ENCODE measurements at places on chromosomes 6 and 20. TPM values are rescaled to one million over a fixed set of nuclear protein-coding genes. Genes with fewer than 3 reads are reported as not detected.

The PNPLA1 gene
- not detected for total RNA-seq

The ZNF184 gene
- 8.5 TPM for total RNA-seq

The LAMA2 gene
- total RNA-seq = 95.2 TPM

The CLDN20 gene
- not detected for total RNA-seq

The SRF gene
- 47.1 TPM for total RNA-seq

- DNase-seq = no peak
- peaks cover 10% of the 10 kb centered on the region for H3K4me1 ChIP-seq
These were observed 29.2 kb upstream of the CCN2 start for GRCh38 chr6:131980338-131980790.

- no peak overlapping the region for H3K27ac ChIP-seq
- DNase-seq = peak; percentile 28
- H3K4me3 ChIP-seq = no peak overlapping the region
- no peaks in the 10 kb centered on the region for H3K36me3 ChIP-seq
- H3K4me1 ChIP-seq = no peaks in the 10 kb centered on the region
These were observed 80.9 kb upstream of the PHACTR2 start for GRCh38 chr6:143596866-143597265.

- no peak overlapping the region for H3K27ac ChIP-seq
- no peaks in the 10 kb centered on the region for H3K36me3 ChIP-seq
- H3K4me3 ChIP-seq = no peak overlapping the region
- H3K27me3 ChIP-seq = peaks cover 25% of the 10 kb centered on the region
- no peak for DNase-seq
- no peaks in the 10 kb centered on the region for H3K4me1 ChIP-seq
These were observed 4.8 kb downstream of the SOX18 start for GRCh38 chr20:64044484-64045247.

- no peak for DNase-seq
- no peak overlapping the region for H3K4me3 ChIP-seq
- H3K4me1 ChIP-seq = no peaks in the 10 kb centered on the region
- no peak overlapping the region for H3K27ac ChIP-seq
These were observed 340.2 kb downstream of the HACE1 start for GRCh38 chr6:104519566-104519965.

GRCh38 chr6:28322661-28323060 lies 13.3 kb downstream of the ZSCAN31 start:
- no peaks in the 10 kb centered on the region for H3K36me3 ChIP-seq
- no peaks in the 10 kb centered on the region for H3K27me3 ChIP-seq
- no peak overlapping the region for H3K27ac ChIP-seq
- no peaks in the 10 kb centered on the region for H3K4me1 ChIP-seq
- DNase-seq = no peak
